Fibroblast of lung (primary cell): ENCODE measurements at places on chromosomes 11 and 22. TPM values are rescaled to one million over a fixed set of nuclear protein-coding genes. Genes with fewer than 3 reads are reported as not detected.

The GRM5 gene
- under 0.01 TPM in 1 of 2 replicates, not detected in the other for total RNA-seq

The TEX54 gene
- not detected in 2 replicates for total RNA-seq

DNA sequence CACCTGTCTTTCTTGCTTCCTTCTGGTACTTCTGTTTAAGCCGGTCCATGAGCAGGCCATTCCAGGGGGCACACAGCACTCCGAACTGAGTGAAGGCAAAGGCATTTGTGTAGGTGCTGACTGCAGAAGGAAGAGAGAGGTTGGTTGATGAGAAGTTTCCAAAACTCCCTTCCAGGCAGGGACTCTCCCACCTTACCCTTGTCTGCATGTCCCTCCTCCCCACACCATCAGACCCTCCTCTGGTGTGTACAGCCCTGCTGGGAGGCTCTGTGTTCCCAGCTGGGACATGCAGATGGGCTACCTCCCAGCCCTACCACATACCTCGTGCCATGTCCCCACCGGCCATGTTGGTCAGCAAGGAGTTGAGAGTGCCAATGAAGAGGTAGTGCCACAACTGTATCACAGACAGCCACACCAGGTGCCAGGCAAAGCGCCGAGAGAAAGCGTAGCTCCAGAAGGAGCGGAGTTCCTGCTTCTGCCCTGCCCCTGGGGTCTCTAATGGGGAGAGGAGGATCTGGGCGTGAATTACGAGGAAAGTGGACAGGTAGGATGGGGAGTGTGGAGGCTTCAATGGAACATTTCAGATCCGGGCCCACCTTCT is 12.2 kb downstream of the SLC43A3 start:
- no peak for DNase-seq

DNA sequence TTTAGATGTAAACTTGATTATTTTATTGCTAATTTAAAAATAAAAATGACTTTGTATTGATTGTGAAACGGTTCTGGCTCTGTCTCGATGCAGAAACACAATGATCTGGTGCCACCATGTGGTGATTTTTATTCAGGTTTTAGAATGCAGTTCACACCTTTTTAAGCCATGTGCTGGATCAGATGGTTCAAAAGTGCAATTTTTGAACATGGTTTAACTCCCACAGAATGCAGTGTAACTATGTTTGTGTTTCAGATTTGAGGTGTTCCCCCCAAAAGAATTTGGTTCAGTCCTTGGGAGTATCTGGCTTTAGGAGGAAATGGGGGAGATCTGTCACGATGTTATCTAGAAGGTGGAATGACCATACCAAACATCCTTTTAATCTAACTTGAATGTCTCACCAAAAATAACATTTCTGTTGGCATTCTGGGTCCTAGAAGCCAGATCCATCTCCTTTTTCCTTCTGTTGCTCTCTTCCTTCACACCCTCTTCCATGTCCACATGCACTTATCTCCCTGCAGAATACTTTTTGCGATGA is 7.9 kb downstream of the MRPL16 start:
- peak; percentile 72 for DNase-seq

GRCh38 chr11:60916669-60917206 is 2.8 kb downstream of the TMEM109 start:
- DNase-seq: no peak

- DNase-seq: no peak
These were observed 492.7 kb upstream of the API5 start for GRCh38 chr11:42819126-42819525.

DNA sequence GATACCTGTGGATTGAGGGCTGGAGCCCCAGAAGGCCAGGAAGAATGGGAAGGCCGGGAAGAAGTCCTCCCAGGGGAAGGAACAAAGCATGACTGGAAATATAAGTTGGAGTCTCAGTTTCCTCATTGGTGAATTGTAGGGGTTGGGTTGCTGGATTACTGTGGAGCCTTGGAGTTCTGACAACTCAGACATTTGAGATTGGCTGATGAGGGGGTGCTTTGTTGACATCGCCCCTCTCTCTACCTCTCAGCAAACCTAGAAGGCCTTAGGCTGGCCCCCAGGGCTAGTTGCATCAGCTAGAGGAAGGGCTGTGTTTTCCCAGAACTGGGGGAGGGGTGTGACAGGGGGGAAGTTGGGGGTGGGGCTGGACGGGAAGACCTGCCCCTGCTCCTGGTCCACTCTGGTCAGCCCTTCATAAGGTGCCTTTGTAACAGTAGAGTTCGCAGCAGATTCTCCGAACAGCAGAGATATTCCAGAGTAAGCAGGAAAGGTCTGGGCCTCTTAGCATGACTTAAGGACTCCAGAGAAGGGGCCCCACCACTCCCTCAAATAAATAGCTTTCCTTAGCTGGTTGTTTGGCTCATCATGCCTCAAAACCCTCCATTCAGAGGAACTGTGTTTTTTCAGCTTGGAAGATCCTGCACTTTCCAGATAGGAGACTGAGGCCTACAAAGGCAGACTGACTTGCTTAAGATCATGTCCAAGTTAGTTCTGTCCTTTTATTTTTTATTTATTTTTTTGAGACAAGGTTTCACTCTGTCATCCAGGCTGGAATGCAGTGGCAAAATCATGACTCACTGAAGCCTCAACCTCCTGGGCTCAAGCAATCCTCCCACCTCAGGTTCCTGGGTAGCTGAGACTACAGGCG is 12.5 kb upstream of the THRSP start:
- peak; percentile 78 for DNase-seq

- no peak for DNase-seq
These were observed 709.0 kb downstream of the TBC1D22A start for GRCh38 chr22:47471406-47471805.

GRCh38 chr11:43686207-43686606 is 5.7 kb downstream of the HSD17B12 start:
- no peak for DNase-seq

- peak; percentile 82 for DNase-seq
These were observed 814 bp downstream of the NPAS4 start for GRCh38 chr11:66421492-66422205.

GRCh38 chr11:122764371-122765090 is 73.8 kb upstream of the CRTAM start:
- no peak for DNase-seq

GRCh38 chr11:109490953-109491635 is 69.1 kb downstream of the C11orf87 start:
- DNase-seq: no peak

- no peak for DNase-seq
These were observed 4.0 kb upstream of the GPR83 start for GRCh38 chr11:94405062-94405833.

DNA sequence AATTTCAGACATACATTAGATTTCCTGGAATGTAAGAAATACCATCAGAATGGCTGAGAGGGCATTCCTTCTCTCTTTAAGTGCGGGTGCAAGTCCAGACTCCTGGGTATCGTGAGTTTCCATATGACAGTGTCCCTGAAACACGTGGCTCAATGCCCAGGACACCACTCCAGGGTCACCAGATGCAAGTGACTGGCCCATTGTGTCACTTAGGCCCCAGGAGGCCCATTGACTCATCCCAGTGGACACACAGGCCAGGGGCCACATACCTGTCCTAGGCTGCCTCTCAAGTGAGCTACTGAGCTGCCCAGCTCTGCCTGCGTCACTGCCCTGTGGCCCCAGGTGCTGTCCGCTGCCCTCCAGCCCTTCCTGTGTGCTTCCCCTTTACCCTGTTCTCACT is 18.5 kb downstream of the FBLN1 start:
- DNase-seq: no peak

The BCO2 gene
- total RNA-seq: 1.0 and 2.1 TPM in 2 replicates

The IL18 gene
- 0.17 and 0.26 TPM in 2 replicates for total RNA-seq
